ENCODE measurements at places on chromosomes 12 and 14. TPM values are rescaled to one million over a fixed set of nuclear protein-coding genes. Genes with fewer than 3 reads are reported as not detected.

The YY1 gene
- 85.0 TPM for total RNA-seq

The SLC17A8 gene
- total RNA-seq: not detected

DNA sequence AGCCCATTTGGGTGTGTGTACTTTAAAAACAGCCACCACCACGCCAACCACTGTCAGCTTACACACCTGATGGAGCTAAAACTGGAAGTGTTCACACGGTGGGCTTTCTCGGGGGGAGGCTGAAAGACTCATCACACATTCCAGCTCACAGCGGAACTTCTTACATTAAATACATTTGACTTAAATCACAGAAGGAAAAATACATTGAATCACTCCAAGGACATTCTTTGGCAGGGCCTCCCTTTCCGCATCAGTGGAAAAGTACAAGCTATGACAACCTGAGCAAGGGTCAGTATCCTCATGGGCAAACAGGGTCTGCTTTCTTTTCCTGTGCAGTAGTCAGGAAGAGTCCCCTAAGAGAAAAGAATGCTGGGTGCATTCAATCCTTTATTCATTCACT lies 31.0 kb upstream of the TC2N start:
- no peaks in the 10 kb centered on the region for H3K27me3 ChIP-seq
- DNase-seq: no peak
- H3K4me1 ChIP-seq: peaks cover 16% of the 10 kb centered on the region
- no peak overlapping the region for H3K27ac ChIP-seq

DNA sequence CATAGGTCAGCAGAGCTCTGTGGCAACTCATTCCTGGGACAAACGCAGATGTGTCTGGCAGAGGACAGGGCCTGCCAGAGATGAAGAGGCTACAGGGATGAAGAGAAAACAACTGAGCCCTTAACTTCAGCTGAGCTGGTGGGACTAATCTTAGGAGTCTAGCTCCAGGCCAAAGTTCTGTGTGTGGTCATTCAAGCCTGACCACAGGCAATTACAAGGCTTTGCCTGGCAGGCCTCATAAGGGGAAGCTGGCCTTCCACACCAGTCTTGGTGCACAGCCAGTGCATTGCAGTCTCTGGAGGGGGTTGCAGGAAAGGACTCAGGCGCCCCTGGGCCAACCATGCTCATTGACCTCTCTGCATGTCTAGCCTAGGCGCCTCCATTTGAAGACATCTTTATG lies 127.6 kb upstream of the DAAM1 start:
- no peak overlapping the region for H3K27ac ChIP-seq
- no peaks in the 10 kb centered on the region for H3K4me1 ChIP-seq
- no peak for DNase-seq
- no peak overlapping the region for H3K4me3 ChIP-seq
- H3K36me3 ChIP-seq: no peaks in the 10 kb centered on the region
- no peaks in the 10 kb centered on the region for H3K27me3 ChIP-seq
